Hematopoietic multipotent progenitor cell treated with erythropoietin and hydrocortisone succinate and interleukin-3 and kit ligand, for 8 days (in vitro differentiated cells): ENCODE measurements at places on chromosomes 16 and 17.

DNA sequence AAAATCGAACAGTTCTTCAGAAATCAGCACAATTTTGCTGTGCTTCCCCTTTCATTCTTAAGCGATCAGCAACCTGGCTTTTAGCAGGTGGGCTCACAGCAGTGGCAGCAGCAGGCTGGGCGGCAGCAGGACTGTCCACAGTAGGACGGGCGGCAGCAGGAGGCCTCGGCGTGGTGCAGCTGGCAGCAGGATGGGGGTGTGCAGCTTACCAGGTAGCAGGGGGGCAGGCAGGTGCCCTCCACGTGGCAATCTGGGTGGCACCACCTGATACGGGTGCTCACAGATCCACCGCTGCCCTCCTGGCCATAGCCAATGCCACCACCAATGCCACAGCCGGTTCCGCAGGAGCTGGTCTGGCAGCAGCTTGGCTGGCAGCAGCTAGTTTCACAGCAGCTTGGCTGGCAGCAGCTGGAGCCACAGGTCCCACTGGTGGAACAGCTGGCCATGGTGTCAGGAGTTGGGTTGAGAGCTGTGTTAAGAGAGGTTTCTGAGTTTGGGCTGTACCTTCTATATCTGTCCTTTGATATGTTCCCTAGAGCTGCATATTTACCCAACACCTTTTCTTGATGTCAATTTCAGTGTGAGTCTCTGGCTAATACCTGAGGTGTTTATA lies at the start of gene KRTAP1-4:
TSS of gene KRTAP1-4 (minus strand) at position 563 of the 613 bp plus-strand sequence. CDS start at position 446, 117 bp downstream.
- DNase-seq, result no peak

DNA sequence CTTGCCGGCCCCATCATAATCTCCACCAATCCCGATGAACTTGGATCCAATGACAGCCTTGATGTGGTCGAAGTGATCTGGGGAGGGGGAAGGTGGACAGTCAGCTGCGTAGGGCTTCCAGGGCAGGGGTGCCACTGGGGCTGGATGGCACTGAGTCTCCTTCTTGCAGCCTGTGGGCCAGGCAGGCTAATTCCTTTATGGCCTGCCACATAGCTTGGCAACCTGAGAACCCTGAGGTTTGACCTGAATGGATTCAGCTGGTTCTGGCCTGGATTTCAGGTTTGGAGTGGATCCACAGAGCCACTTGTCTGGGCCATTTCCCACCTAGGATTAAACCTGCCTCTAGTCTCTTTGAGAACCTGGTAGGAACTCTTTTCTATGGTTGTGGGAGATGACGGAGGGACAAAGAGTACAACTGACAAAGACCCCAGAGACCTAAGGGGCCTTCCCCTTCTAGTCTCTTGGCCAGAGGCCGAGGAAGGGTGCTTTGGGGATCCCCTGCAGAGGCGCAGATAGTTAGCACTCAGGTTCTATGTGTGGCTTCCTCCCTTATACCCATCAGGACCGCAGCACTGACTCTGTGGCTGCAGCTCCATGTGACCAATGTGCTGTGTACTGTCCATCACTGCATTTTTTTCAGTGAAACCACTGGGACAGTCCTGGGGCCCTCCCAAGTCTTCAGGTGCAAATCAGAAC lies 9.2 kb upstream of the DPEP3 start:
- no peak for DNase-seq

DNA sequence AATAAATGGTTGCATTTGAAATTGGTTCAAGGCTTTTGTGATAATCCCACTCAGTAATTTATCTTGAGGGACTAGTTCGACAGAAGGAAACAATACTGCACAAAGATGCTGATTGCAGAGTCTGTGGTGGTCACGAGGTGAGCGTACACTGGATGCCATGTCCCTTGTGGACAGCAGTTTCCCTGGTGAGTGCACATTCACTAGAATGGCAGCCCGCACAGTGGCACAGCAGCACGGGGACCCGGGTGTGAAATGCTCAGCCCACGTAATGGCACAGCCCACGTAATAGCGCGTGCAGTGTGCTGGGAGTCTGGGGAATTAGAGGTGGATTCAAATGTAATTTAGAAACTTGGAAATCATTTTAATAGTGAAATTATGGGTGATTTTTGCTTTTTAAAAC lies 154.0 kb downstream of the LGALS9B start:
- DNase-seq, result no peak

DNA sequence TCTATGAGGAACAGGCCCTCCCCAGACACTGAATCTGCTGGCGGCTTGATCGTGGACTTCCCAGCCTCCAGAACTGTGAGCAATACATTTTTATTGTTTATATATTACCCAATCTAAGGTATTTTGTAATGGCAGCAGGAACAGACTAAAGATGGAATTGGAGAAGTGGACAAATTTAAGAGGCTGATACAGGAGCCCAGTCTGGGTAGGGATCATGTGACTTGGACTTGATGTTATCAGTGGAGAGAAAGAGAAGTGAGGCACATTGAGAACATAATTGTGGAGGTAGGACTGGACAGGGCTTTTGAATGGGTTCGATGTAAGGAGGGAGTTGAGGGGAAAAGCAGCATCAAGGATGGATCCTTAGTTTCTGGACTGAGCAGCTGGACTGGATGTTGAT lies 93.8 kb downstream of the USP31 start:
- DNase-seq, result no peak

- no peak for DNase-seq
Observed at GRCh38 chr16:85575920-85576319, 37.2 kb upstream of the GSE1 start.

GRCh38 chr17:72518753-72519597 lies 398.2 kb downstream of the SOX9 start:
- DNase-seq, result no peak

DNA sequence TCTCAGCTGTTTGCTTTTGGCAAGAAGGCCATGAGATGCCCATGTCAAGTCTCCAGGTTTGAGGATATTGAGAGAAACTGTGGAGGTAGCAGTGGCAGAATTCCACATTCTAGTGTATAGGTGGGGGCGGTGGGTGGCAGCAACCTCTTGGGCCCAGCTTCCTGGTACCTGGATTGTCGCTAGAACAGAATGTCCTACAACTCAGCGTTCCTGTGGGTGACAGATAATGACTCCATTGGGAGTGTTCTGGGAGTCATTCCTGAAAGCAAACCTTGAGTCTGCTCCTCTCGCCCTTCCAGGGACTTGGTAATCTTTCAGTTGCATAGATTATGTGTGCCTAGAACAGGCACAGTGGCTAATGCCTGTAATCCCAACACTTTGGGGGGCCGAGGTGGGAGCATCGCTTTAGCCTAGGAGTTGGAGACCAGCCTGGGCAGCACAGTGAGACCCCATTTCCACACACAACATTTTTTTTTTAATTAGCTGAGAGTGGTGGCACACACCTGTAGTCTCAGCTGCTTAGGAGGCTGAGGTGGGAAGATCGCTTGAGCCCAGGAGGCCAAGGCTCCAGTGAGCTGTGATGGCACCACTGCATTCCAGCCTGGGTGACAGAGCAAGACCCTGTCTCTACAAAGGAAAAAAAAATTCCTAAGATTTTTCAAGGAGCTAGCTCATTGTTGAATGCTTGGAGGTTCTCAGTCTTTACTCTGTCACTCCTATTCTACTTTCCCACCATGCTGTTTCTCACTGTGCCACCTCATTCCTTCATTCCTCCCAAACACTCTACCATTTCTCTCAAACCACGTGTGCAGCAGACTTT lies 37.9 kb upstream of the METTL16 start:
- no peak for DNase-seq

GRCh38 chr16:1919327-1919998 lies 1.2 kb upstream of the HS3ST6 start:
- DNase-seq, result no peak

- no peak for DNase-seq
Observed at GRCh38 chr16:90016339-90016950, 2.8 kb downstream of the DBNDD1 start.

DNA sequence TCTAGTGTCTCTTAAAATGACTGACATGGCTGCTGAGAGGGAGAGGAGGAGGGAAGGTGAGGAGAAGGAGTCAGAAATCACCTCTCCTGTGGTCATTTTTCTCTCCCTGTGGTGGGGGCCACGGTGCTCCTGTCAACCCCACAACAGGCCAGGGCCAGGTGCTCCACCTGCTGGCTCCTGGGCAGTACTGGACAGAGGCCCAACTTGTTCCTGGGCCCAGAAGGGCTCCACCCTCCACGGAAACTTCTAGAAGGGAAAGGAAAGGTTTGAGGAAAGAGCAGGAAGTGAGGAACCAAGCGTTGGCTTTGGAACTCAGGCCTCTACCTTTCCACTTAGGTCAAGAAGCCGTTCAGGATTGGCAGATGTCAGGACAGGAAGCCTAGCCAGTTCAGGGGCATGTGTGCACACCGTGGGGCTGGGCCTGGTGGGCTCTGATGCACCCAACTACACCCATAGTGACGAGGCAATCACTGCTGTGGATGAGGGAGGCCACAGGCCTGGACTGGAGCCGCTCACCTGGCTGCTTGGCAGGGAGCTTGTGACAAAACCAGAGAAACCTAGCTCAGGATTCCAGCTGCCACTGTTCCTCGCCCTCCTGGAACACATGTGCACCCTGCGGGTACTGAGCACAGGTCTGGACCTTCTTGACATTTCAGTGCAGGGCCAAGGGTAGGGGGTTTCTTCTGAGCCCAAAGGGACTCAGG lies 36.1 kb downstream of the WNT3 start:
- peak; percentile 50 for DNase-seq

GRCh38 chr16:71474864-71475263 lies 12.8 kb upstream of the ZNF23 start:
- DNase-seq, result no peak

DNA sequence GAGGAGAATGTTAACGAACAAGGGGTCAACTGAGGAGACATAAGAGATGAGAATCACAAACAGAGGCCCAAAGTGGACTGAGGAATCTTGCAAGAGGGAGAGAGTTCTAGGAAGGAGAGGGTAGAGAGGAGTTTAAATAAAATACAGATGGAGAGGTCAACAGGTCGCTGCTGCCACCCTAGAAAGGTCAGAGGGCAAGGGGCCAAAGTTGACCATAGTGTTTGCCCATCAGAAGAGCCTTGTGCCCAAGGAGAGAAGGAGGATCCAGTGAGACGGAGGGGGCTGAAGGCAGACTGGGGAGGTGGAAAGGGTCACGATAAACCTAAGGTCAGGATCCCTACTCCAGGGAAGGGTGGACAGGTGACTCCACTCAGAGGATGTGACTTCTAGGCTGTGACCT lies 6.9 kb upstream of the ITGA3 start:
- DNase-seq, result no peak

GRCh38 chr16:71250461-71251235 lies 20.1 kb upstream of the HYDIN start:
- no peak for DNase-seq

DNA sequence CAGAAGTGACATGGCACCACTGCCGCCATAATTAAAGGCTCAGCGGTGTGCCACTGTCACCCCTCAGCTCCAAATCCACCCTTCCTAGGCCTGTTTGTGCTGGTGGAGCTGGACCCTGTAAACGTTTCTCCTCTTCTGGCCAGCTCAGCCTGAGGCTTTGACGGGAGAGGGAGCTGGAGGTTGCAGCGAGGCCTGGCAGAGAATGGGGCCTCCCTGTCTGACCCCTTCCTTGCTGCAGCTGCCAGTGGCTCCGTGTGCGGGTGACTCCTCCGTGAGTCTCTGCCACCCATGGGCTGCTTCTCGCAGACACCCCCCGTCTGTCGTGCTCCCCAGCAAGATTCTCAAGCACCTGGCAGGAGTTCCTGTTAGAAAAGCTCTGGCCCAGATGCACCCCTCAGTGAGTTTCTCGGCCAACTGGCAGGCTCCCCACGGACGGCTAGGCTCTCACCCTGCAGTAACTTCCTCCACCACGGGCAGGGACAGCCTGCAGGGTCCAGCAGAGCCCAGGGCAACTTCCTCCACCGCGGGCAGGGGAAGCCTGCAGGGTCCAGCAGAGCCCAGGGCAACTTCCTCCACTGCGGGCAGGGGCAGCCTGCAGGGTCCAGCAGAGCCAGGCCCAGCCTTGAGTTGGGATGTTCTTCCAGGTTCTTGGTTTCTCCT lies 4.7 kb upstream of the CHMP6 start:
- DNase-seq, result no peak
